ENCODE measurements at places on chromosomes 5 and 9. TPM values are rescaled to one million over a fixed set of nuclear protein-coding genes. Genes with fewer than 3 reads are reported as not detected.

The AMBP gene
- total RNA-seq = not detected

The TEK gene
- 147 TPM for total RNA-seq

The LPAR1 gene
- 0.13 TPM for total RNA-seq

The MSX2 gene
- 0.13 TPM for total RNA-seq

The PCDHAC1 gene
- 0.13 TPM for total RNA-seq

The PCDHGA7 gene
- 0.64 TPM for total RNA-seq

All from dermis microvascular lymphatic vessel endothelial cell (primary cell).